ENCODE measurements at places on chromosomes 4 and X.

- DNase-seq: no peak
These were observed 181.4 kb upstream of the UGT8 start for GRCh38 chr4:114417214-114417613.

GRCh38 chrX:4547213-4547836 lies 833.9 kb upstream of the PRKX start:
- DNase-seq: peak; percentile 86

- peak; percentile 34 for DNase-seq
These were observed 69.9 kb downstream of the COX7B2 start for GRCh38 chr4:46839128-46839527.

GRCh38 chr4:61571761-61572559 lies 371.8 kb downstream of the ADGRL3 start:
- no peak for DNase-seq

GRCh38 chr4:10470505-10470904 lies 13.3 kb upstream of the ZNF518B start:
- no peak for DNase-seq

DNA sequence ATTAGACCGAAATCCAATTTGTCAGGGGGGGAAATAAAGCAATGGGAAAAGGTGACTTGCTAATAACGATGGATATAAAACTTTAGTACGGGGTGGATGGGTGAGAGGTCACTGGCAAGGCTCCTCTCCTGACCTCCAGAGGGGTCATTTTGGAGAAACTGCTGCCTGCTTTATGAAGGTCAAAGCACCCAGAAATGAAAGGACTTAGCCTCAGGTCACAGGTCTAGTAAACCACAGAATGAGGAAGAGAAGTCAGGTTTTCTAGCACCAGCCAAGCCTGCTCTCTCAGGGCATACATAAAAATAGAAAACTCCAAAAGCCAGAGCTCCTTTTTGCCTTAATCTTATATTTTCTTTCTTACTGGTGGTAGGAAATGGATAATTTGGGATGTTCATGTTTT lies 134.2 kb downstream of the SHROOM3 start:
- no peak for DNase-seq

DNA sequence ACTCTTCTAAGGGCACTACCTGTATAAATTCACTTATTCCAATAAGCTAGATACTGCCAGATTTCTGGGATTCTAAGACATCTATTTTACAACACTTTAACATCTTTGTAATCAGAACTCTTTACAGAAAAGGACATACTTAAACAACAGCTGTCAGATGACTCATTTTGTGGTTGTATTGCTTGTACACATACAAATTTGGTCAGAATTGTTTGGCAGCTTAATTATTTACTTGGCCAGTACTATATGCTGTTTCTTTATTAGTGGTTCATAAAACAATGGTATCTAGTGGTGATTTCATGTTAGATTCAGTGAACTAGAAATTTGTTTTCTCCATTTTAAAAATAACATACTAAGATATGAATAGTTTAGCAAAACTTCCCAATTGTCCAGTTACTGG lies 27.2 kb downstream of the PALLD start:
- DNase-seq: no peak

- DNase-seq: no peak
These were observed 674 bp upstream of the DIAPH2 start for GRCh38 chrX:96683997-96684338.

DNA sequence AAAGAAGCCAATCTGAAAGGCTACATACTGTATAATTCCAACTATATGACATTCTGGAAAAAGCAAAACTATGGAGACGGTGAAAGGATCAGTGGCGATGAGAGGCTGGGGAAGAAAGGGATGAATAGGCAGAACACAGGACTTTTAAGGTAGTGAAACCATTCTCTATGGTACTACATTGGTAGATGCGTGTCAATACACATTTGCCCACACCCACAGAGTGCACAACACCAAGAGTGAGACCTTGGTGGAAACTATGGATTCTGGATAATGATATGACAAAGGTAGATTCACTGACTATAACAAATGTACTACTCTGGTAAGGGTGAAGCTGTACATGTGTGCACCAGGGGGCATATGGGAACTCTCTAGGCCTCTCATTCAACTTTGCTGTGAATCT lies 134.5 kb downstream of the FBXW7 start:
- DNase-seq: no peak

DNA sequence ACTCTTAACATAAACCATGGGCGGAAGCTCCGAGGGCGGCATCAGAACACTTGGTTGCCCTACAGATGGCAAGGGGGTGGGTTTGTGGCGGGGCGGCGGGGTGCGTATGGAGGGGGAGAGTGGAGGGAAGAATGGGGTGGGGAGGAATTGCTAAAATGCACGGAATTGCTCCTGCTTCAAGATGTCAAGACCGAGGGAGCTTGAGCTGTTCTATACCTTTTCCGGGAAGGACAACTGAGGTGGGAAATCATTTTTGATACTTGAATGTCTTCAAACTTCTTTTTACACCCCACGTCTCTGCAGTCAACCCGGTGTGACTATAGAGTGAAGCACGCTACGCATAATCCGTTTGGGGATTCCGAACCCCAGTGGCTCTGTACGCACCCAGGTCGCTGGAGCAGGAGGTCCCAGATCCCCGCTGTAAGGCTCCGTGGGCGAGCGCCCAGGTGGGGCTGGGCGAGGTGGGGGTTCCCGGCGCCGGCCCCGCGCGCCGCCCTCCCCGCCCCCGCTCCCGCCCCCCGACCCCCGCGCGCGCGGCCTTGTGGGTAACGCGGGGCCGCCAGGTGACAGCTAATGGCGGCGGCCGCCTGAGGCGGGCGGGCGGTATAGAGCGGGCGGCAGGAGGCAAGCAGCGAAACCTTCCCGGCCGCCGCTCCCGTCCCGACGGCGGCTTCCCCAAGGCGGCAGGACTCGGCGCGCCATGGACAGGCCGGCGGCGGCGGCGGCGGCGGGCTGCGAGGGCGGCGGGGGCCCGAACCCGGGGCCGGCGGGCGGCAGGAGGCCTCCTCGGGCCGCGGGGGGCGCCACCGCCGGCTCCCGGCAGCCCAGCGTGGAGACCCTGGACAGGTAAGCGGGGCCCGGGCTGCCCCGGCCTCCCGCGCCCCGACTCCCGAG lies at the start of gene MTMR1:
Gene MTMR1, plus strand, starts transcription at position 566 of the 894 bp plus-strand sequence. Its CDS starts 135 bp downstream, at position 701.
- DNase-seq: peak; percentile 74

DNA sequence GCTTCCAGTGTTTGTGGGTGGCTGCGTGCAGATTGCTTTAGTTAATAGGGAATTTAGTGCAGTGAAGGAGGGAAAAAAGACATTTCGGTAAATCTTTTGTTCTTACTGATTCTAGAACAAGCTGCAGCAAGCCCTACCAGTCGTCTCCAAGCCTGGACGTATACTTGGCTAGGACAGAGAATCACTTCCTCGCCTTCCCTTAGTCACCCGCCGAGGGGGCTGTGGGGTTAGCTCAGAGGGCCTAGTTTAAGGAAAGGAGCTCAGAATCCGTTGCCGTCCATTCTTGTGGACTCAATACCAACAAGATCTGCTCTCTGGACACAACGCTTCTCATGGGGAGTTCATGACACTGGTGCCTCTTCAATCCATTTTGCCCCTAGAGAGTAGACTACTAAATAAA lies 36.3 kb upstream of the FAT1 start:
- no peak for DNase-seq

DNA sequence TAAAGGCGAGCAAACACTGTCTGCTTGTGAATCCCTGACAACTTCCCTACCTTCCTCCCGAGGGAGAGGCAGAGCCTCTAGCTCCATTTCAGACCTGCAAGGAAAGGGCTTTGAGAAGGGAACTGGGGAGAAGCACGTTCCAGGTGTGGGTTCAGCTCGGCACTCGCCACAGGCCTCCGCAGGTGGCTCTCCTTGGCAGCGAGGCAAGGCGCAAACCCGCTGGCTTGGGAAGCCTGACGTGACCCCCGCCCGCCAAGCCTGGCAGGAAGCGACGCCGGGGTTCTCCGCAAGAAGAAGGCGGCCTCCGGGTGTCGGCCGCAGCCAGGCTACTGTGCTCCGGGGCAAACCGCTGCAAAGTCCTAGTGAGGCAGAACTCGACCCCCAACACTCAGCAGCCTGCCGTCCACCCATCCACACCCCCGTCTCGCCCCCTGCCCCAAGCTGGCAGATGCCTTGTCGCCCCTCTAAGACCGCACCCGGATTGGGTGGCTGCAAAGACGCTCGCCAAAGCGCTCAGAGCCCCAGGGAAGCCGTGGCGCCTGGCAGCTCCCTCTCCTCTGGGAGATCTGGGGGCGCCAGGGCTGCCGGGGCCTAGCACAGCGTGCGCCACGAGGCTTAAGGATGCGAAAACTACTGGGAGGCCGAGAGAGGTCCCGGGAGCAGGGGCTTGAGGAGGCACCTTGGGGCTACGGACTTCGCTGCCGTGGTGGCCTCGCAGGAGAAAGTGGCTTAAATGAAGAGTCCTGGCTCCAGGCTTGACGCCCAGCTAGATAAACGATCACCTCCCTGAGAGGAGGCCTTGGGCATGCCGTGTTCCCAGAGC lies 21.8 kb downstream of the NKX3-2 start:
- DNase-seq: no peak

- no peak for DNase-seq
These were observed 26.5 kb downstream of the HAND2 start for GRCh38 chr4:173503330-173504180.

DNA sequence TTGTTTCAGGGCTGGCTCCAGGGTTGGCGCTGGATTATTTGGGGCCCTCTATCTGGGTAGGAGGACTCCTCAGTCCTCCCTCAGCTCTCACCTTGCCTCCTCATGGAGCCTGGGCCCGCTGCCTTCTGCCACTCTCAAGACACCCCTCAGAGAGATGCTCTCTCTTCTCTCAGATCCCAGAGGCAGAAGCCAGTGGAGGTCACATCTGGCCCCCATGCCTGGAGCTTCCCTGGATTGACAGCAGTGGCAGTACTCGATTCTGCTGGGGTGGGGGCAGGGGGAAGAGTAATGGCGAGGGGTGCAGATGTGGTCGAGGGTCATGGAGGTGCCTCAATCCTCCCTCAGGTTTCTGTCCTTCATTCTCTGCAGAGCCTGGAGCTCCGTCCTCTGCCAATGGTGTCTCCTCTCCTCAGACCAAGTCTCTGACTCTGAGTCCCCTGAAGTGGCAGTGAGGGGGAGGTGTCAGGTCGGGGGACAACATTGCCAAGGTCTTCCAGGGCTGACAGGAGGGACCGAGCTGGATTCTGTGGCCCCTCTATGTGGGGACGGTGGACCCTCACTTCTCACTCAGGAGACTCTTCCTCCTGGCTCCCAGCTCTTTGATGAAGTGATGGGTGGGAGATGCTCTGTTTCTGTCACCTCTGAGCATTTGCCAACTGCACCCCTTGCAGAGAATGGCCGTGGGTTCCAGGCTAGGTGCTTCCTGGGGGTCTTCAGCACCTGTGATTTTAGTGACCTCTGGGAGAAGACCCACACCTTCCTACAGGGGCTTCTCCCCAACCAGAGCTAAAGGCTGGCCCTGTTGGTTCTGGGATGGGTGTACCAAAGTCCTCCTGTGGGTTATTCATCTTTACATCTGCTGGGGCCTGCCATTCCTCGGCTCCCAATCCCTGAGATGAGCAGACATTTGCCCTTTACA lies 10.9 kb upstream of the HSFX1 start:
- DNase-seq: no peak

DNA sequence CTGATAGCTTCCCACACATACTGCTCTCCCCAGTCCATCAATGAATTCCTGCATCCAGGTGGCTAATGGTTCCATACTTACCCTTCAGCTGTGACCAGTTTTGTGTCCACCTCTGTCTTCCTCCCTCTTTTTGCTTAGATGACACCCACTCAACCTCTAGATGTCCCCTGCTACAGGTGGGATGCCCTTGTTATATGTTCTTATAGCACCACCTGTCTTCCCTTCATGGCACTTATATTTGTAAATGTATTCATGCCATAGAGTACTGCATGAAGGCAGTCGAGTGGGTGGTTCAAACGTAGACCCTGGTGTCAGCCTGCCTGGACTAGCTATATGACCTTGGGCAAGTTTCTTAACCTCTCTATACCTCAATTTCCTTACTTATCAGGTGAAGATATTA lies 6.5 kb upstream of the USP46 start:
- peak; percentile 79 for DNase-seq

DNA sequence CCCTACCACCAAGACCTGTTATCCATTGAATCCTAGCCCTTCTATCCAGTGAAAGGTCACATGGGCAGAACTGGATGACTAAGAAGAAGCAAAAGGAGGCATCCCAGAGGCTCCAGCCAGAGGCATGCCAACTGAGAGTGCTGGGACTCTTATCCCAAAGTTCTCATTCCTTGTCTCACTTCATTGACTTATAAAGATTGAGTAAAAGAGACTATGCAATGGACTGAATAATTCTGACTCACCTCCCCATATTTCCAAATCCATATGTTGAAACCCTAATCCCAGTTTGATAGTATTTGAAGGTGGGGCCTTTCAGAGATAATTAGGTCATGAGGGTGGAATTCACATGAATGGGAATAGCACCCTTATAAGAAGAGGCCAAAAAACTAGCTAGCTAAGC lies 131.4 kb downstream of the COL25A1 start:
- no peak for DNase-seq

- no peak for DNase-seq
These were observed 16.0 kb downstream of the TXK start for GRCh38 chr4:48118081-48118480.

DNA sequence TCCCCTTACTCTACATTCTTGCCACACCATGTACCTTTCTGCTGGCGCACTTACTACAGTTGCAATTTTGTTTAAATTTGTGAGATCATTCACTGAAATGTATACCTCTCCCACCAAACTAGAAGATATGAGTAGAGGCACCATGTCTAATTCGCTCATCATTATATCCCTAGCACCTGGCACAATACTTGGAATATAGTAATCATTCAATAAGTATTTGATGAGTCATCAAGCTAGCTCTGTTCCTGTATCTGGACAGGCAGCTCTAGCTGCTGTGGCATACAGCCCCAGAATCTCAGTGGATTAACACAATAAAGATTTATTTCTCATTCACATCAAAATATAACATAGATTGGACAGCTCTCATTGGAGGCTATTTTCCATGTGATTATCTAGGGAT lies 245.9 kb downstream of the IDS start:
- no peak for DNase-seq

Measured in Karpas-422 (cell line).